Caco-2 (cell line): ENCODE measurements at places on chromosomes 6 and 20. TPM values are rescaled to one million over a fixed set of nuclear protein-coding genes. Genes with fewer than 3 reads are reported as not detected.

DNA sequence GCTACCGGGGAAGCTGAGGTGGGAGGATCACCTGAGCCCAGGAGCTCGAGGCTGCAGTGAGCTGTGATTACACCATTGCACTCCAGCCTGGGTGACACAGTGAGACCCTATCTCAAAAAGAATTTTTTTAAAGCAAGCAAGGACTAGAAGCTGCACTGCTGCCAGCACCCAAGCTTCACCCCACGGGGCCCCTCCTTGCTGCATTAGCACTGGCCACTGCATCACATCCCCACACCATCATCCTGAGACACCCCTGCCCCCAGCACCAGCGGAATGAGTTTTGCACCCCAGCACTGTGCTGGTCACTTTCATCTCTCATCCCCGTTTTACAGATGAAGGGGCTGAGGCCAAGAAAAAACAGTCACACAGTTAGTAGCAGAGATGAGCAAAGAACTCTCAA, 30.9 kb downstream of the TBC1D7 start:
- H3K36me3 ChIP-seq: peaks cover 2% of the 10 kb centered on the region
- no peak overlapping the region for H3K27ac ChIP-seq
- no peaks in the 10 kb centered on the region for H3K27me3 ChIP-seq
- peaks cover 5% of the 10 kb centered on the region; the same call in 1 of the 2 replicates for H3K4me1 ChIP-seq
- H3K4me3 ChIP-seq: no peak overlapping the region

GRCh38 chr20:63384336-63384735, 23.2 kb upstream of the CHRNA4 start:
- no peaks in the 10 kb centered on the region for H3K36me3 ChIP-seq
- H3K4me3 ChIP-seq: no peak overlapping the region
- no peak overlapping the region for H3K27ac ChIP-seq
- no peaks in the 10 kb centered on the region for H3K27me3 ChIP-seq
- no peaks in the 10 kb centered on the region for H3K4me1 ChIP-seq
- no peak for DNase-seq

DNA sequence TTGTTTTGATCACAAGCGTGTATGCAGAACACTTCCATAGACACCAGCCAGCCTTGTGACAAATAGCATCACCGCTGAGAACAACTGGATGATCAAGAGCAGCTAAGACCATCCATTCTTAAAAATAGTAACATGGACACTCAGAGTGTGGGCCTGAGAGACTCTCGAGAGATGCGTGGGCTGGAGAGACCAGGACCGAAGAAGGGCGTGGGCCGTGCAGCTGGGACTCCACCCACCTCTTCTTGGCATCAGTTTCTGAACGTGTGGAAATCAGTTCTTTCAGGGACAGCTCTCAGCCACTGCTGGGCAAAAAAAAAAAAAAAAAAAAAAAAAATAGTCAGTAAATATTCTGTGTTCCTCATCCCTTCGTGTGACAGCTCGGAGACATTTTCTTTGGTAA, 314.5 kb upstream of the CDH4 start:
- H3K36me3 ChIP-seq: no peaks in the 10 kb centered on the region
- H3K27ac ChIP-seq: no peak overlapping the region
- no peaks in the 10 kb centered on the region; the same call in 1 of the 2 replicates for H3K27me3 ChIP-seq
- DNase-seq: peak; percentile 22

DNA sequence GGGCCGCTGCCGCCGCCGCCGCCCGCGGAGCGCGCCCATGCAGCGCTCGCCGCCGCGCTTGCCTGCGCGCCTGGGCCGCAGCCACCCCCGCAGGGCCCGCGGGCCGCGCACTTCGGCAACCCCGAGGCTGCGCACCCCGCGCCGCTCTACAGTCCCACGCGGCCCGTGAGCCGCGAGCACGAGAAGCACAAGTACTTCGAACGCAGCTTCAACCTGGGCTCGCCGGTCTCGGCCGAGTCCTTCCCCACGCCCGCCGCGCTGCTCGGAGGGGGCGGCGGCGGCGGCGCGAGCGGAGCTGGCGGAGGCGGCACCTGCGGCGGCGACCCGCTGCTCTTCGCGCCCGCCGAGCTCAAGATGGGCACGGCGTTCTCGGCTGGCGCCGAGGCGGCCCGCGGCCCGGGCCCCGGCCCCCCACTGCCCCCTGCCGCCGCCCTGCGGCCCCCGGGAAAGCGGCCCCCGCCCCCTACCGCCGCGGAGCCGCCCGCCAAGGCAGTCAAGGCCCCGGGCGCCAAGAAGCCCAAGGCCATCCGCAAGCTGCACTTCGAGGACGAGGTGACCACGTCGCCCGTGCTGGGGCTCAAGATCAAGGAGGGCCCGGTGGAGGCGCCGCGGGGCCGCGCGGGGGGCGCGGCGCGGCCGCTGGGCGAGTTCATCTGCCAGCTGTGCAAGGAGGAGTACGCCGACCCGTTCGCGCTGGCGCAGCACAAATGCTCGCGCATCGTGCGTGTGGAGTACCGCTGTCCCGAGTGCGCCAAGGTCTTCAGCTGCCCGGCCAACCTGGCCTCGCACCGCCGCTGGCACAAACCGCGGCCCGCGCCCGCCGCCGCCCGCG, 730 bp downstream of the INSM1 start:
- peak overlapping the region; percentile 35 for H3K4me3 ChIP-seq
- no peak for DNase-seq
- H3K27ac ChIP-seq: no peak overlapping the region
- H3K4me1 ChIP-seq: peaks cover 11% of the 10 kb centered on the region

GRCh38 chr6:42423244-42423643, 28.5 kb downstream of the TRERF1 start:
- peaks cover 7% of the 10 kb centered on the region; the same call in 1 of the 2 replicates for H3K4me1 ChIP-seq
- no peak overlapping the region for H3K4me3 ChIP-seq
- DNase-seq: no peak
- H3K27me3 ChIP-seq: no peaks in the 10 kb centered on the region
- H3K36me3 ChIP-seq: no peaks in the 10 kb centered on the region

- H3K4me1 ChIP-seq: no peaks in the 10 kb centered on the region
- H3K4me3 ChIP-seq: no peak overlapping the region
- peak; percentile 89 for DNase-seq
- no peak overlapping the region for H3K27ac ChIP-seq
- no peaks in the 10 kb centered on the region for H3K27me3 ChIP-seq
- peaks cover 4% of the 10 kb centered on the region; the same call in 1 of the 2 replicates for H3K36me3 ChIP-seq
These were observed 7.3 kb downstream of the DNTTIP1 start for GRCh38 chr20:45798935-45799642.

GRCh38 chr6:26306232-26306631, 58.8 kb upstream of the BTN3A2 start:
- no peak for DNase-seq
- no peaks in the 10 kb centered on the region for H3K36me3 ChIP-seq
- no peak overlapping the region for H3K27ac ChIP-seq
- H3K4me1 ChIP-seq: peaks cover 10% of the 10 kb centered on the region
- no peaks in the 10 kb centered on the region for H3K27me3 ChIP-seq

DNA sequence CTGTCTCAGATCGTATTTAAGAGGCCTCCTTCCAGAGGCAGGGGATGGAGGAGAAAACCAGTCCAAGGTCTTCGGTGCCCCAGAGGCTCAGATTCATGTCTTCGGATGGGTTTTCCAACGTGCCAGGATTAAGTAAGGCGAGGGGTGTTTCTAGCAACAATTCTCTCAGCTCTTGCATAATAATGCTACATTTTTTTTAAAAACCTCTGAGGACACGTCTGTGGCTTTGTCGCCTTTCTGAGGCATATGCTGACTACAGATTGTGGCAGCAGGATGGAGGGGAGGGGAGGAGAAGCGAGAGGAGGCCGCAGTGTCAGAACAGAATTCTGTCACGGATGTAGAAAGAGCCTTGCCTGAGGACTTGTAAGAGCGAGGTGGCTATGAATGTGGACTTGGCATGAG, 17.7 kb upstream of the CCDC167 start:
- H3K27me3 ChIP-seq: no peaks in the 10 kb centered on the region
- no peaks in the 10 kb centered on the region for H3K36me3 ChIP-seq
- H3K4me1 ChIP-seq: peaks cover 30% of the 10 kb centered on the region
- no peak overlapping the region for H3K4me3 ChIP-seq
- DNase-seq: no peak
- no peak overlapping the region for H3K27ac ChIP-seq

DNA sequence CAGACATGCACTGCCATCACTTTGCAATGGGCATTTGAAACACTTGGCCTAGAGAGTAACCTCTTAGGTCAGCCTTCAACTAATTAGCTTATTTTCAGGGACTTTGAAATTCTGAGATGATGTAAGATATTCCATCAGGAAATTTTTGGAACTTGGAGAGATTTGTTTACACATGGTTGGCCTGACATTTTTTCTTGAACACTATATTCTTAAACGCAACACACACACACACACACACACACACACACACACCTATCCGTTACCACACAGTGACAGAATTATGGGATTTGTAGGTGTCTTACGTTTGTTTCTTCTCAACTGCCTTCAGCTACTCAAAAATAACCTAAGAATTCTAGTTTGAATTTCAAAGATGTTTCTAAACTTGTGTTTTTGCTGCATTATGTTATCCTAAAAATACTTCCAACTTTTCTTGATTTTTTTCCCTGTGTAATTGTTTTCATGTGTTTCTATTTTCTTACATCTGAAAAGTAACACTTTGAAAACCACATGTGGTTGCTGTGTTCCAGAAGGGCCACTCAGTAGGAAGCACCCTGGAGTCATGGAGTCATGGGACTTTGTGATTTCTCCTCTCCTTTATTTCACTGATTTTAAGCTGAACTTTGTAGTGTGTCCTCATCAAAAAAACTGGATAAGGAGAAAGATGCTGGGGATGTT, 31.9 kb downstream of the MARCKS start:
- H3K27me3 ChIP-seq: no peaks in the 10 kb centered on the region
- no peak overlapping the region for H3K27ac ChIP-seq
- H3K36me3 ChIP-seq: no peaks in the 10 kb centered on the region
- DNase-seq: no peak
- no peaks in the 10 kb centered on the region for H3K4me1 ChIP-seq

- H3K27ac ChIP-seq: no peak overlapping the region
- H3K27me3 ChIP-seq: no peaks in the 10 kb centered on the region
- H3K36me3 ChIP-seq: no peaks in the 10 kb centered on the region
- no peak overlapping the region for H3K4me3 ChIP-seq
- DNase-seq: no peak
These were observed 730.9 kb upstream of the GJE1 start for GRCh38 chr6:141401851-141402250.

GRCh38 chr6:143368426-143368825, 82.1 kb downstream of the ADAT2 start:
- no peaks in the 10 kb centered on the region for H3K4me1 ChIP-seq
- no peak overlapping the region for H3K27ac ChIP-seq
- H3K36me3 ChIP-seq: no peaks in the 10 kb centered on the region
- no peaks in the 10 kb centered on the region for H3K27me3 ChIP-seq

DNA sequence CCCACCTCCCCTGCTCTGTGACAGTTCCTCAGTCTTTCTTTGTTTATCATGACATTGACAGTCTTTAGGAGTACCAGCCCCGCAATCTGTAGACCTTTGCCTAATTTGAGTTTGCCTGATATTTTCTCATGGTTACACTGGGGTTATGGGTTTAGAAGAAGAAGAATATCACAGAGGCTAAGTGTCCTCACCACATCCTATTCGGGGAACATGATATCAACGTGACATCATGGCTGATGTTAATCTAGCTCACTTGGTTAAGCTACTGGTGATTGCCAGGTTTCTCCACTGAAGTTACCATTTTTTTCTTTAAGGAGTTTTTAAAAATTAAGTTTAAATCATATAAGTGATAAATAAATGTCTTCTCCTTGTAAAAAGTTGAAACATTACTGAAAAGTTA, 127.5 kb downstream of the CEP57L1 start:
- no peak overlapping the region for H3K4me3 ChIP-seq
- no peak for DNase-seq
- H3K4me1 ChIP-seq: no peaks in the 10 kb centered on the region
- no peaks in the 10 kb centered on the region for H3K36me3 ChIP-seq
- H3K27me3 ChIP-seq: peaks cover 1% of the 10 kb centered on the region; the same call in 1 of the 2 replicates

DNA sequence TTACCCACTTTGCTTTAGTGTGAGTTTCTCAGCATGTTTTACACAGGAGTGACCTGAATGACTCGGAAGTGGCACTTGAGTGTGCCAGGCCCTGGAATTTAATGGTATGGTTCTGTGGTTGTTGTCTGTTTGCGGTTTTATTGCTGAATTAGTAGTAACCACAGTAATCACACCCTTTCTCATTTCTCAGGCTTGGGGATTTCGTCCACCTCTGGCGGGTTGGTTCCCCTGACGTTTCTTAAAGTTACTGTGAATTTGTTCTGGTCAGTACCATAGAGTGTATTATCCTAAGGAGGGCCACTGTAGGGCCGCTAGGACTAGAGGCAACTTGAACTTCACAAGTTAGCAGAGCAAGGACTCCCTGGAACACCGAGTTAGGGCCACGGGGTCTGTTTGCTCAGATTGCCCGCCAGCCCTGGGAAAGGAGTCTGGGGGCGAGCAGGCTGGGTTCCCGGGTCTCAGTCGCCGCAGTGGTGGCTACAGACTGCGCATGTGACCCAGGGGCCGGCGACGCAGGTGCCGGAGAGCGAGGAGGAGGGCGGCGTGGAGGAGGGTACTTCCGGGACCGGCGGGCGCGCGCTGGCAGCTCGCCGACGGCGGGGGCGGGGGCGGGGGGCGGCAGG, 546 bp upstream of the KLHL32 start:
- peak; percentile 2 for DNase-seq
- no peaks in the 10 kb centered on the region for H3K27me3 ChIP-seq
- H3K4me1 ChIP-seq: no peaks in the 10 kb centered on the region

- H3K27ac ChIP-seq: no peak overlapping the region
- no peak for DNase-seq
- H3K27me3 ChIP-seq: no peaks in the 10 kb centered on the region
- no peaks in the 10 kb centered on the region for H3K36me3 ChIP-seq
These were observed 99.8 kb downstream of the SNAP25 start for GRCh38 chr20:10318291-10319024.

- H3K36me3 ChIP-seq: no peaks in the 10 kb centered on the region
- no peak for DNase-seq
- no peak overlapping the region for H3K27ac ChIP-seq
- no peaks in the 10 kb centered on the region for H3K27me3 ChIP-seq
- no peak overlapping the region for H3K4me3 ChIP-seq
These were observed 29.7 kb downstream of the AKAP12 start for GRCh38 chr6:151269321-151269995.

Gene RSPH9
- not detected in 2 replicates for total RNA-seq

Gene SLC17A9
- 64.7 and 77.4 TPM in 2 replicates for total RNA-seq

Gene ETV7
- total RNA-seq: 0.52 and 0.79 TPM in 2 replicates
